ENCODE measurements at places on chromosomes 6 and 20.

DNA sequence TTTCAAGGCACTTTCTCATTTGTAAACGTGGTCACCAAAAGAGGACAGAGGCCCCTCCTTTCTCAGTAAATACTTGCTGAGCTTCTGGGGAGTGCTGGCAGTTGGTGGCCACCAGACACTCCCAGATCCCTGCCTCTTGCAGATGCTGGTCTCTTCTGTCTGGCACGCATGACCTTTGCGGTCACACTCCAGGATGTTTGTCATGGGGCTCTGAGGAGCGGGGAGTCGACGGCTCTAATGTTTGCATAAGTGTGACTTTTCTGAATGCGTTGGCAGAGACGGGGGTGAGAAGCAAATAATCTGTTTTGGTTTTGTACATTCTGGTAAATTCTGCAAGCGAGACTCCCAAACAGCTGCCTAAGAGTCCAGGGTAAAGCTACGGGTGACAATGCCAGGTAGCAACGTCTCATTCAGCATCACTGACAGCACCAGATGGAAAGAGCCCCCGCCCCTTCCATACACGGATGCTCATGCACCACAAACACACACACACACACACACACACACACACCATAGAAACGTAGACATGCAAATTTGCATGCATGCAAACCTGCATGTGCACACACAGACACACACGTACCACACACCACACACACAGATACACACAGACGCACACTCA lies 101.1 kb downstream of the YTHDF1 start:
- no peak for DNase-seq

DNA sequence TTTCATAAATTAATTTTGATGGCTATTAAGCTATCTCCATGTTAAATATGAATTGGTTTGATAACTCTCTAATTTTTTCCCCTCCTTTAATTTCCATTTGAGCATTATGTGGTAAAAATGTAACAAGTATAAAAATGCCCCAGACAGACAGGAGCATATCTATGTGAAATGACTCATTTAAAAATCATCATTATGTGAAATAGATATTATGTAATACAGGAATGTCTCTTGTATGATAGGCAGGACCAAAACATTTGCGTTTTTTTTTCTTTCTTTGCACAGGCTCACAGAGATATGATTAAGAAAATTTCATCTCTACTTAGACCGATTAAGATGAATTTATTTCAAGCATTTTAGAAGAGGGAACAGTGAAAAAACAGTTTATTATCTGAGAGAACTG lies 95.8 kb downstream of the AKAP7 start:
- DNase-seq: no peak

DNA sequence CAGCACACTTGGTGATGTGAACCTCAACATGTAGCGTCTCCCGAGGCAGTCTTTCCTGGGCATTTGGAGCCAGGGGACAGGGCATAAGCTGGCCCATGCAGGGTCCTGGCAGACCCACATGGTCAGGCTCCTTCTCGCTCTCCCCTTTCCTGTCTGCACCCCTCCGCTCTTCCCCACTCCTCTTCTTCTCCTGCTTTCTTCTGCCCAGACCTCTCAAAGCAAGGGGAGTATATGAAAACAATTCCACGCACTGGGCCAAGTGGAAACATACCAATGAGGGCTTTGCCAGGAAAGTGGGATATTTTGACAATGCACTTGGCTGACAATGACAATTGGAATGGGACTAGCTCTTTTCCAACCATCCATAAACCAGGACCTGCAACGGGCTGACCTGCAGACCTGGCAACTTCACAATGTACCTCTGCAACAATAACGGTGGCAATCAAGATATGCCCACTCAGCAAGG lies 58.9 kb upstream of the TRAF3IP2 start:
- DNase-seq: no peak

- no peak for DNase-seq
Measured at GRCh38 chr6:74997646-74998045, 208.2 kb downstream of the COL12A1 start.

- DNase-seq: no peak
Measured at GRCh38 chr6:33091957-33092356, 16.2 kb downstream of the HLA-DPB1 start.

GRCh38 chr6:124029567-124029966 lies 225.9 kb downstream of the NKAIN2 start:
- DNase-seq: no peak

DNA sequence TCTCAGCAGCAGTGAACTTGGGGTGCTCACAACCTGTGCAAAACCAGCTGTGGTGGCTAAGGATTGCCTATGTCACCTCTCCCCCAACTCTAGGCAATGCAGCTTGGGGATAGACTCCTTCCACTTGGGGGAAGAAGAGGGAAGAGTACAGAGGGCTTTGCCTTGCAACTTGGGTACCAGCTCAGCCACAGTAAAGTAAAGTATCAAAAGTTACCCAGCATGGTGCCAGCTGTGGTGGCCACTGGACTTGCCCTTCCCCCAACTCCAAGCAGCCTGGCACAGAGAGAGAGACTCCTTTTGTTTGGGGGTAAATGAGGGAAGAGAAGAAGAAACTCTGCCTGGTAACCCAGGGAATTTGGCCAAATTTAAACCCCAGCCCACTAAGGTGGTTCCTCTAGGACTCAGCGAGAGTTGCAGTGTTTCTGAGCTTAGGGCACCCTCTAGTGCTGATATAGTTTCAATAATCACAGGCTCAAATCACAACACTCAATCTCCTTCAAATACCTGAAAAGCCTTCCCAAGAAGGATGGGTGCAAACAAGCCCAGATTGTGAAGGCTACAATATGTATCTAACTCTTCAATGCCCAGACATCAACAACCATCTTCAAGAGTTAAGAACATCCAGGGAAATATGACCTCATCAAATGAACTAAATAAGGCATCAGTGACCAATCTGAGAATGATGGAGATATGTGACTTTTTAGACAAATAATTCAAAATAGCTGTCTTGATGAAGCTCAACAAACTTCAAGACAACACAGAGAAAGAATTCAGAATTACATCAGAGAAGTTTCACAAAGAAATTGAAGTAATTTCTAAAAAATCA lies 7.6 kb upstream of the DEFB129 start:
- peak; percentile 35 for DNase-seq

DNA sequence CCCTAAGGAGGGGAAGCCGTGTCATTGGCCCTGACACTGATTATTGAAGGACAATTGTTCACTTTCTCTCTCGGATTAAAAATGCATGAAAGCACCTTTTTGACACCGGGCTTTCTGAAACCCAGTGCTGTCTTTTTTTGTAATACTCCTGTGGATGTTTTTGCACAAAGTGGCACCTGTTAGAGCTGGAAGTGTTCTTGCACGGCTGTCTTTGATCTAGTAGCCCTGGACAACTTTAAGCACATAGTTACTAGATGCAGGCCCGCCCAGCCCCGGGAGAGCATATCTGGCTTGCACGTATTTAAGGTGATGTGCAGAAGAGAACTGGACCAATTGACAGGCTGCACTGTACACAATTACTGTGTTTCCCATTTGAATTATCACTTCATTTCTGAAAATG lies 72.6 kb downstream of the ARID1B start:
- no peak for DNase-seq

GRCh38 chr6:95099410-95099809 lies 477.9 kb upstream of the MANEA start:
- no peak for DNase-seq

DNA sequence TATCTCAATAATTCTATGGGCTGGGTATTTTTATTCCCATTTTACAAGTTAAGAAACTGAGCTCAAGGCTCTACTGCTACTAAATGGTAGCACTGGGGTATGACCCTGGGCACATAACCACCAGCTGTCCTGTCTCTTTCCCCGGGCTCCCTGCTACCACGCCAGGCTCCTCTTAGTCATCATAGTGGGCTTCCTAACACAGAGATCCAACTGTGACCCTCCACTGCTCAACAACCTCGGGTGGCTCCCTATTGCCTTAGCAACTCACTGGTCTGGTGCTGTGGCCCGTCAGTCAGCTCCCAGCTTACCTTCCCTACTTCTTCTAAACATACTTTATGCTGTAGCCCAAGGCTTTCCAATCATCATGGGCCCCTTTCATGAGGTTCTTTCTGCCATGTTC lies 4.5 kb downstream of the KIAA1755 start:
- no peak for DNase-seq

DNA sequence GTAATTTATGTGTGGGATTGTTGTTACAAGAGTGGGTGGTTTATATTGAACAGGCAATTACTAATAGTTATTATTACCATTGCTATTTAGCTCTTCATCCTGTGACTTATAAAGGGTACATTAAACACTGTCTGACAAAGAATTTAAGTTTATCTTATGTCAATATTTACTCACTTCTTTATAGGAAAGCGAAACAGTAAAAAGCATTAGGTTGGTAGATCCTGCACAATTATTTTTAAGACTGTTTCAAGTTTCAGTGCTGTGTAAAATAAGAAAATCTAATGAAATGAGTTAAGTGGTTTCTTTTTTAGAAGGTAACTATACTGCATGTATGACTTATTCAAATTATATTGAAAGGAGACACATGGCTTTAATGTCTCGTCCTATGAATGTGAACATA lies 135.8 kb upstream of the MAP3K7 start:
- DNase-seq: no peak

DNA sequence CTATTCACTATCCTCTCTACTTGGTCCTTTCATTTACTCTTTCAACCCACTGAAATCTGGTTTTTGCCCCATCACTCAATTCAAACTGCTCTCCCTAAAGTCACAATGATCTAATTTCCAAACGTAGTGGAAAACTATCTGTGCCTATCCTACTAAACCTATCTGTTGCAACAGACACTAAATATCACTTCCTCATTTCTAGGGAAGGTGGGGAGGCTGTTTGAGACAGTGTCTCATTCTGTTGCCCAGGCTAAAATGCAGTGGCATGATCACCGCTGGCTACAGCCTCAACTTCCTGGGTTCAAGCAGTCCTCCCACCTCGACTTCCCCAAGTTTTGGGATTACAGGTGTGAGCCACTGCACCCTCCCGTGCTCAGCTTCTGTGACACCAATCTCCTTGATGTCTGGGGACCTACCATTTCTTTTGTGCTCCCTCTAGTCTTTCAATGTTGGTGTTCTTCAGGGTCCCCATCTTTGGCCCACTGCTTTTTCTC lies 8.8 kb downstream of the RANBP9 start:
- no peak for DNase-seq
